ENCODE measurements at places on chromosomes 1 and 21.

DNA sequence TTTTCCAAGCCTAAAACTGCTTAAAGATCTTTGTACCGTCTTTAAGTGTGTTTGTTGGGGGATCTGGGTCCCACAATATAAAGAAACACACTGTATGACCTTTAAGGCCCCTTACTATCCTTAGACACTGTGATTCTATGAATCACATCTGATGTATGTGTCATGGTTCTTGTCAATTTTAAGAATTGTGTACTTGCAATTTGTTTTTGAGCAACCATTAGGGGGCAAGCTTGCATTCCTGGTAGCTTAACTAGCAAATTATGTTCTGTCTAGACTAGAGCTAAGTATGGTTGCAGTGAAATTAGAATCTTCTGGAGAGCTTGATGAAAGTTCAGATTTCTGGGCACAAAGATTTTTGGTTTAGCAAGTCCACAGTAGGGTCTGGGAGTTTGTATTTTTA is 219.5 kb downstream of the TPR start:
- DNase-seq, result no peak

DNA sequence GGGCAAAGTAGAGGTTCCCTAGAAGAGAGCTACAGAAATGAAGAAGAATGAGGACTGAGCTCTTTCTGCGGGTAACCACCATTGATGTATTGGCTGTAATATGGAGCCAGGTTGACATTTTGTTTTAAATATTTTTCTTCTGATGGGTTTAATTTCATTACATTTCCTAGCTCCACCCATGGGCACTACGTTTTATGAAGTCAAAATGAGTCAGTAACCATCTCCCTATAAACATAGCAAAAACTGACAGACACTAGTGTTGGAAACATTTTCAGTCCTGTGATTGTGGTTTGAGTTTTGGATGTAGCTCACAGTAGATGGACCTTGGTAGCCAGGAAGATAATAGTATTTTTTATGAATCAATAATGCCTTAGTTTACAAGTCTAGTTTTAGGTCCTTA is 470.4 kb upstream of the B3GALT2 start:
- DNase-seq, result no peak

- DNase-seq, result no peak
Measured at GRCh38 chr1:228706305-228706704, 29.0 kb upstream of the RHOU start.

GRCh38 chr1:211643324-211644212 is 31.9 kb downstream of the NEK2 start:
- DNase-seq, result peak; percentile 32

DNA sequence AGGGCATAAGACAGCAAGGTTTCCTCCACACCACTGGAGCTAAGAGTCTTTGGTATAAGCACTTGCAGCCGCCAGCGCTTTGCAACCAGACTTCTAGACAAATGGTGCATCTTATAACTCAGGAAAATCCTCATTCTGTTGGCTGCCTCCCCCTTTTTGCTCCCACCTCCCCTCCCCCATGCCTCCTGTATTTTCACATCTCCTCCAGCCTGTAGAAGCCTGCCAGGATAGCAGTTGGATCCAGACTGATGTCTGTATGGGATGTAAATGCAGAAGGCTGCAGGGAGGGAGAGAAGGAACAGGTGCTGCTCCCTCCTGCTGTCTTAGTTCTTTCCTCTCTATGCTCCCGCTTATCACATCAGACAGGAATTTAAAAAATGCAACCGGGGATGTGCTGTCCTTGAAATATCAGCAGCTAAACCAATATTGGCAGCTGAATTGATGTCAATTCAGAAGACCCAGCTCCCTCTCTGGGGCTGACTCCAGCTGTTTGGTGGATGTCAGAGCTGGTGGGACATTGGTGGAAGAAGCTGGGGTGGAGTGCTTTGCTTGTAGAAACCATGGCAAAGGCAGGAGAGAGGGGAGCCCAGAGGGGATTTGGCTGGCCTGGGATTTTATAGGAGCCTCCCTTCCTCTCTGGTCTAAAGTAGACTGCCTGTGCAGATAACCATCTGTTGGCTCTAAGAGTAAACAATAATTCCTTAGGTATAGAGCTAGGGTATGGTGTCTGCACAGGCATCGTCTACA is 53.5 kb downstream of the NFASC start:
- DNase-seq, result no peak

GRCh38 chr1:8974551-8974950 is 28.9 kb downstream of the CA6 start:
- no peak for DNase-seq

DNA sequence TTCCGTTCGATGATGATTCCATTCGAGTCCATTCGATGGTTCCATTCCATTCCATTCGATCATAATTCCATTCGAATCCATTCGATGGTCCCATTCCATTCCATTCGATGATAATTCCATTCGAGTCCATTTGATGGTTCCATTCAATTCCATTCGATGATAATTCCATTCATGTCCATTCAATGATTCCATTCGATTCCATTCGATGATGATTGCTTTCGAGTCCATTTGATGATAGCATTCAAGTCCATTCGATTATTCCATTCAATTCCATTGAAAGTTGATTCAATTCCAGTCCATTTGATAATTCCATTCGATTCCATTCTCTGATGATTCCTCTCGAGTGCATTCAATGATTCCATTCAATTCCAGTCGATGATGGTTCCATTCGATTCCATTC is 3895.3 kb downstream of the SRGAP2C start:
- DNase-seq, result no peak

DNA sequence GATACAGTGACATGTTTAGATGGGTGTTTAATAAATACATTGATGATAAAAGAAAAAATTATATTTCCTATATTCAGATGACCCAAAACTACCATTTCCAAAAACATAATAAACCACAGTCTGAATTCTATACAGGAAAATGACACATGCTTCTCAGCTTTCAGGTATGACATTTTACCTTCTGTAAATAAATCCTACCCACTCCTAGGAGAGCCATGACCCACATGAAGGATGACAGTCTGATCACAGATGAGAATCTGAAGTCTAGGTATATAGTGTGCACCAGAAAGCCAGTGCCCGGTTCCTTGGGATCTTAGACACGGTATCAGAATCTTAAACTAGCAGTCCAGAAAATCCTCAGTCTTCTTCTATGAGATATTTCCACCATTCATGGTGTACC is 3.7 kb upstream of the GJA9 start:
- DNase-seq, result no peak

DNA sequence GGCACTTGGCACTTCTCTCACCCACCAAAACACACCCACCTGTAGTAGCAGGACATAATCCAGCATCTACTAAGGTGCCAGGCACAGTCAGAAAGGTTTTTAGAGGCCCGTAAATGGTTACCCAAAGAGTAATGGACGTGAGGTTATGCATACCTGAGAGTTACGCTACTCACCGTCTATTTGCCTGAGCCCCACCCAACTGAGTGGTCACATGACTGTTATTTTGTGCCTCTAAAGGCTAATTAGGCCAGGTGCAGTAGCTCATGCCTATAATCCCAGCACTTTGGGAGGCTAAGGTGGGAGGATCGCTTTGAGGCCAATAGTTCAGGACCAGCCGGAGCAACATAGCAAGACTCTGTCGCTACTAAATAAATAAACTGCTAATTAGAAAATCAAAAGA is 11.0 kb downstream of the LMX1A start:
- no peak for DNase-seq

GRCh38 chr21:28885853-28886177 is 106.9 kb downstream of the LTN1 start:
- DNase-seq, result no peak

DNA sequence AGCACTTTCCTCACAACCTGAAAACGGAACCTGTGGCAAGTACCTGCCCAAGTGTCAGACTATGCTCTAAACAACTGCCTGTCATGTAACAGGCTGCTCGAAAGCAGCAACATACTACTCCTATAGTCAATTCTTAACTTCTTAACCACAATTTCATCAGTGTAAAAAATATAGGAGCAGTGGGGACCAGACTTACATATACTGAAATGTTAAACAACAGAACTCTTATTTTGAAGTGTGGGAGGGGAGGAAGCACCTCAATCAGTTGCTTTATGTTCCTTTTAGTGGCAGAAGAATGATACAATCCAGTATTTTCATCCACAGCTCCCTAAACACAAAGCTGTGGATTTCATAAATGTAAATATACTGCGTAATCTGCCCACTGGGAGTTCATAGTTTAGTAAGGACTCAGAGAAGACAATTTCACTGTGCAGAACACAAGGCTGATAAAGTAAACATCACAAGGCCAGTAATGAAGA is 44.2 kb downstream of the WLS start:
- DNase-seq, result no peak

GRCh38 chr1:24503059-24503751 is 569 bp downstream of the RCAN3 start:
- DNase-seq, result no peak

- DNase-seq, result no peak
Measured at GRCh38 chr1:1938613-1939295, 19.7 kb upstream of the TMEM52 start.

Measured in stimulated activated CD8-positive, alpha-beta memory T cell treated with anti-CD3 and anti-CD28 coated beads, Interleukin-4, amount 100 ng/mL, for 48 hours (primary cell).